Activated CD4-positive, alpha-beta memory T cell treated with anti-CD3 and anti-CD28 coated beads, Interleukin-2, amount 10 ng/mL, durations not matched to agents 7 days and 5 days (primary cell): ENCODE measurements at places on chromosomes 16 and 17. TPM values are rescaled to one million over a fixed set of nuclear protein-coding genes. Genes with fewer than 3 reads are reported as not detected.
A peak's percentile ranks its signal among the peaks of the same experiment; 100 is the strongest.

GRCh38 chr16:80200079-80200478, 340.7 kb upstream of the DYNLRB2 start:
- H3K36me3 ChIP-seq = no peaks in the 10 kb centered on the region
- DNase-seq = no peak
- peaks cover 6% of the 10 kb centered on the region for H3K27me3 ChIP-seq

DNA sequence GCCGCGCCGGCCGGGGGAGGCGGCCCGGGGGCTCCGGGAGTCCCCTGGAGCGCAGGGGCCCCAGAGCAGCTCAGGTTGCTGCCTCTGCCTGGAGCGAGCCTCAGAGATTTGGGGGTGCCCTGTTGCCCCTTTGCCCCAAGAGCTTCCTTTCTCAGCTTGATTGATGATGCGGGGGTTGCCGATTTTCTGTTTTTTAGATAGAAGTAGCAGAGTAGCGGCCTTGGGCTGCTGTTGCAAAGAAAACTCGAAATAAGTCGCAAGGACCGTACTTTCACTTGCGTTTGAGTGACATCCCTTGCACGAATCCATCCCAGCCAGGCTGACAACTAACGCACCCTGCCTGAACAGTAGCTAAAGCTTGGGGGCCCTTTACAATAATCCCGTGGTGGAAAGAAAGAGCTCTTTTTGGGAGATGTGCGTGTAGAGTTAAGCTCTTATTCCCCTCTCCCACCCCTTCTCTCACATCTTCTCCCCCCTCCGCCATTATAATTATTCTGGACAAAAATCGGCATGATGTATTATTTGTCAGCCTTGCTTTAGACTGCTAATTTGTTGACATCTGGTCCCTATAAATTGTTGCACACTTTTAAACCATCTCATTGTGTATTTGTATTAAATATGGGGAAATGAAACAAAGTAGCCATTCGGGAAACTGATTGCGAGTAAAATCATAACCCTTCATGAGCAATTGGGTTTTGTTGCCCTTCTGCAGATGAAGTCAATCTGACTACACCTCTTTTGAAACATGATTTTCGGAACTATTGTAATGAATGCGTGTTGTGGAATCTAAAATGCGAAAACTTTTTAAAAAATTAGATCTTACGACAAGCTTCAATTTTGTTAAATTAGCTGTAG, 873 bp downstream of the USP10 start:
- H3K27me3 ChIP-seq = peaks cover 3% of the 10 kb centered on the region
- H3K27ac ChIP-seq = peak overlapping the region; percentile 94
- H3K36me3 ChIP-seq = peaks cover 5% of the 10 kb centered on the region
- H3K4me1 ChIP-seq = peaks cover 45% of the 10 kb centered on the region
- peak; percentile 56 for DNase-seq
- peak overlapping the region; percentile 97 for H3K4me3 ChIP-seq

The TCAP gene
- total RNA-seq = 1.3 TPM

The VASN gene
- total RNA-seq = 0.08 TPM

DNA sequence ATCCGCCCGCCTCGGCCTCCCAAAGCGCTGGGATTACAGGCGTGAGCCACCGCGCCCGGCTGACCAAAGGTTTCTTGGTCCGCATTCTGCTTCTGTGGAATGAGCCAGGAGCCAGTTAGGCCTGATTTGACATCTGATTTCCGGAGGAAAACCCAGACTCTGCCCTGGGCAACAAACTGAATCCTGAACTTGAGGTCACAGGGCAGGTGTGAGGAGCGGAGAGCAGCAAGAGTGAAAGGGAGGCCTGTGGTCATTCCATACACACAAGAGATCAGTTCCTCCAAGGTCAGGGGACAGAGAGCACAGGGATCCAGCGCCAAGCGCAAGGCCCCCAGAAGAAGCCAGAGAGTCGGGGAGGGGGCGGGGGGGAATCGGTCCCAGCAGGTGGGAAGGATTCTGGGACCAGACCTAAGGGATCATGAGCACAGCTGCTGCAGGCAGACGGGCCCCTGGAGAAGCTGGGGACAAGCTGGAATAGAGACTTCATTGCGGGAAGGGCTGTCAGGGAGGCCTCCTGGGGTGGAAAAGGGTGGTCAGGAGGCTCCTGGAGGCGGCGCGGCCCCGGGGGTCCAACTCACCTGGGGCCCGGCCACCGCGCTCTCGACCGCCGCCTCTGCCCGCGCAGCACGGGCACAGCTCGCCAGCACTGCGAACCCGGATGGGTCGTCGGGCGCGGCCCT, 436 bp downstream of the SHPK start:
- H3K27me3 ChIP-seq = no peaks in the 10 kb centered on the region
- H3K27ac ChIP-seq = no peak overlapping the region
- H3K36me3 ChIP-seq = peaks cover 23% of the 10 kb centered on the region
- peak overlapping the region; percentile 96 for H3K4me3 ChIP-seq

GRCh38 chr17:73924909-73925186, 278.6 kb upstream of the RPL38 start:
- no peak overlapping the region for H3K4me3 ChIP-seq
- no peak overlapping the region for H3K27ac ChIP-seq
- no peak for DNase-seq
- H3K4me1 ChIP-seq = no peaks in the 10 kb centered on the region
- H3K36me3 ChIP-seq = no peaks in the 10 kb centered on the region

The NACA2 gene
- not detected for total RNA-seq

GRCh38 chr17:50882851-50883250, 16.7 kb upstream of the TOB1 start:
- peaks cover 4% of the 10 kb centered on the region for H3K27me3 ChIP-seq
- no peak overlapping the region for H3K4me3 ChIP-seq
- no peak overlapping the region for H3K27ac ChIP-seq

The RNF222 gene
- total RNA-seq = 0.18 TPM

The SPAG9 gene
- 53.0 TPM for total RNA-seq

GRCh38 chr16:51621610-51622009, 470.5 kb upstream of the SALL1 start:
- no peaks in the 10 kb centered on the region for H3K36me3 ChIP-seq
- H3K27ac ChIP-seq = no peak overlapping the region
- no peaks in the 10 kb centered on the region for H3K4me1 ChIP-seq
- DNase-seq = no peak
- H3K27me3 ChIP-seq = no peaks in the 10 kb centered on the region

- H3K4me1 ChIP-seq = peaks cover 78% of the 10 kb centered on the region
- peak overlapping the region; percentile 5 for H3K4me3 ChIP-seq
- peak overlapping the region; percentile 63 for H3K27ac ChIP-seq
- no peaks in the 10 kb centered on the region for H3K27me3 ChIP-seq
- peaks cover 80% of the 10 kb centered on the region for H3K36me3 ChIP-seq
- DNase-seq = no peak
Measured at GRCh38 chr16:48556913-48557351, 53.0 kb downstream of the N4BP1 start.

The CDRT15 gene
- not detected for total RNA-seq

GRCh38 chr16:1378804-1379303, 27.1 kb downstream of the GNPTG start:
- peaks cover 20% of the 10 kb centered on the region for H3K4me1 ChIP-seq
- peaks cover 8% of the 10 kb centered on the region for H3K36me3 ChIP-seq
- H3K4me3 ChIP-seq = peak overlapping the region; percentile 75
- no peaks in the 10 kb centered on the region for H3K27me3 ChIP-seq
- peak; percentile 69 for DNase-seq

- peaks cover 7% of the 10 kb centered on the region for H3K27me3 ChIP-seq
- DNase-seq = no peak
- no peaks in the 10 kb centered on the region for H3K36me3 ChIP-seq
- no peak overlapping the region for H3K27ac ChIP-seq
Measured at GRCh38 chr16:85309656-85310587, 197.7 kb upstream of the CIBAR2 start.

The METRNL gene
- 27.3 TPM for total RNA-seq

- H3K27me3 ChIP-seq = no peaks in the 10 kb centered on the region
- no peaks in the 10 kb centered on the region for H3K36me3 ChIP-seq
- no peaks in the 10 kb centered on the region for H3K4me1 ChIP-seq
- no peak overlapping the region for H3K4me3 ChIP-seq
Measured at GRCh38 chr17:9865586-9865985, 39.5 kb downstream of the RCVRN start.

GRCh38 chr16:67968400-67969253, at the start of gene SLC12A4:
TSS of gene SLC12A4 (minus strand) at chr16:67968637. CDS start at chr16:67968553, 84 bp downstream.
- H3K36me3 ChIP-seq = peaks cover 5% of the 10 kb centered on the region
- peak within 1 kb of the TSS; percentile 95 for H3K27ac ChIP-seq
- H3K27me3 ChIP-seq = no peaks in the 10 kb centered on the region

- no peak for DNase-seq
- H3K27me3 ChIP-seq = no peaks in the 10 kb centered on the region
- no peak overlapping the region for H3K27ac ChIP-seq
- peaks cover 14% of the 10 kb centered on the region for H3K36me3 ChIP-seq
- H3K4me1 ChIP-seq = peaks cover 21% of the 10 kb centered on the region
Measured at GRCh38 chr17:45437465-45438283, 5.0 kb upstream of the ARHGAP27 start.

The MYH2 gene
- not detected for total RNA-seq

GRCh38 chr17:77313831-77314230, 173.1 kb downstream of the SEC14L1 start:
- no peak overlapping the region for H3K4me3 ChIP-seq
- H3K36me3 ChIP-seq = no peaks in the 10 kb centered on the region
- H3K27ac ChIP-seq = no peak overlapping the region
- H3K27me3 ChIP-seq = no peaks in the 10 kb centered on the region
- no peak for DNase-seq
- H3K4me1 ChIP-seq = peaks cover 3% of the 10 kb centered on the region

The HIC1 gene
- 39.8 TPM for total RNA-seq

The INCA1 gene
- total RNA-seq = not detected

DNA sequence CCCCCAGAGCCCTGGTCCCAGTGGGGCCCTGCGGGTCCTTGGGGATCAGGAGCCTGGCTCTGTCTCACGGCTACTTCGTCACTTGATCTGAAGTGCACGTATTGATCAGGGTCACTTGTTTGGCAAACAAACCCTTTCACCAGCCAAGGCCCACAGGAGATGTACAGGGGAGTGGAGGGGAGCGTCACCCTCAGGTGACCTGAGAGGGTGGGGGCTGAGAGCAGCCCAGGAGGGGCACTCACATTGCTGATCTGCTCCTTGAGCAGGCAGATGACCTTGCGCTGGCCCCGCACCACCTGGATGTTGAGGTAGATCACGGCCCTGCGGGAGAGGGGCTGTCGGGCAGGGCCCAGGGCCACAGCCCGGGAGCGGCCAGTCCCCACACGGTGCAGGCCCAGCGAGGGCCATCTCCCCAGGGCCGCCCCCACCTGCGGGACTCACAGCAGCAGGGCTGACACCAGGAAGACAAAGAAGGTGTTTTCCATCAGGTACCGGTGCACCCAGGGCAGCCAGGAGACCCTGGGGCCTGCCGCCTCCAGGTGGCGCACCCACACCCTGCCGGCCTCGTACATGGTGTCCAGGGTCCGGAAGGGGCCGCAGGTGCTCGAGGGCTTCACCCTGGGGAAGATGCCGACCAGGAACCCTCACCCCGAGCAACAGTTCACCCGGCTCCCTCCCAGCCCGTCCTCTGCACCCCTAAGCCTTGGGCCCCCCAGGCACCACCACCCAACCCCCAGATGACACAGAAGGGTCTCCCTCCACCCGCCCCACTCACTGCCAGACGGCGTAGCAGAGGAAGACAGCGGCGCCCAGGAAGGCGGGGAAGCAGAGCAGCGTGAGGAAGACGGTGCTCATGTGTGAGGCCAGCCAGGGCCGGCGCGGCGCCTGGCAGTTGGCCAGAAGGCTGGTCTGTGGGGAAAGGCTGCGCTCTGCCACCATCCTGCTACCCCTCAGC, 11.3 kb downstream of the TMC6 start:
- H3K27ac ChIP-seq = no peak overlapping the region
- peaks cover 63% of the 10 kb centered on the region for H3K4me1 ChIP-seq
- DNase-seq = no peak
- peaks cover 63% of the 10 kb centered on the region for H3K36me3 ChIP-seq

DNA sequence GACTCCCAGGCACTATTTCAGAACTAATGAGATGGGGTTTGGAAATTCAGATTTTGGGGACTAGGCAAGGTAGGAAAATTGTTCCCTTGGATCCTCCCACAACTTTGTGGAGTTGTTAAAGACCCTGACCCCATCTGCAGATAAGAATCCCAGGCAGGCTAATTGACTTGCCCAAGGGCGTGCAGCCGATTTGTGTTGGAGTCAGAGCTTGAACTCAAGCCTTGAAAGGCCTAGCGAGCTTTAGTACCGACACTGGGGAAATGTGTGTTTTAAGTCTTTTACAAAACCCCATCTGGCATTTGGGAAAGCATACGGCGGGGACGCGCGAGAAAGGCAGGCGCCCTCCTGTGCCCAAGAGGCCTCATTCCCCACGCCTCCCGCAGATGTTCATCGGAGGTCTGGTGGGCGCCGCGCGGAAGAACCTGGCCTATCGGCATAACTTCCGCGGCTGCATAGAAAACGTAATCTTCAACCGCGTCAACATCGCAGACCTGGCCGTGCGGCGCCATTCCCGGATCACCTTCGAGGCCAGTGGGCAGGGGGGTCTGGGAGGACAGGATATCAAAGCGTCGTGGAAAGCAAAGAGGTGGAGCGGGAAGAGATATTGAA, 4.3 kb downstream of the CNTNAP1 start:
- H3K4me1 ChIP-seq = peaks cover 16% of the 10 kb centered on the region
- no peak overlapping the region for H3K4me3 ChIP-seq
- no peak overlapping the region for H3K27ac ChIP-seq
- peaks cover 38% of the 10 kb centered on the region for H3K27me3 ChIP-seq
- DNase-seq = no peak
- H3K36me3 ChIP-seq = no peaks in the 10 kb centered on the region

The KRT13 gene
- not detected for total RNA-seq

DNA sequence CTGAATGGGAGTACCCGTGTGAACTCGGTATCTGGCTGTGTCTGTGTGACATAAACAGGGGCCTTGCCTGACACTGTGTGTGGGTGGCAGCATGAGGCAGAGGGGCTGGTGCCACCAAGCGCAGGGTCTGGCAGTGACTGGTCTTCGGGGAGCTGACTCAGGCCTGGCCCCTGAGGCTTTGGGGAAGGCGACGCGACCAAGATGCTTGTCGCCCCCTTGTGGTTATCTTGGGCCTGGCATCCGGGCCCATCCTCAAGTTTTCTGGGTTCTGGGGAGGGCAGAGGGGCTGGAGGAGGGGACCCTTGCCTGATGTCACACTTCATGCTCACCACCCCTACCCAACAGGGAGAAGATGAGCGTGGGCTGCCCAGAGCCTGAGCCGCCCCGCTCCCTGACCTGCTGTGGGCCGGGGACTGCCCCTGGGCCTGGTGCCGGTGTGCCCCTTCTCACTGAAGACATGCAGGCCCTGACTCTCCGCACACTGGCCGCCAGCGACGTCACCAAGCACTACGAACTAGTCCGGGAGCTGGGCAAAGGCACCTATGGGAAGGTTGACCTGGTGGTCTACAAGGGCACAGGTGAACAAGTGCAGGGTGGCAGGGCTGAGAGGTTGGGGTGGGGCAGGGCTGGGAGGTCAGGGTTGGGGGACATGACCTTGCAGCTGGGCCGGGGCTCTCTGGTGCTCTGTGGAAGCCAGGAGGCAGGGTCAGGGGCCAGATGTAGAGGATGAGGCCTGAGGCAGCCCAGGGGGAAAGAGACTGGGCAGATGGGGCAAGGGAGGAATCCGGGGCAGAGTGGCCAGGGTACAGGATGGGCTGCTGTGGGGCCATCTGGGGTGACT, 24.9 kb downstream of the SBK1 start:
- H3K36me3 ChIP-seq = no peaks in the 10 kb centered on the region
- peak; percentile 73 for DNase-seq
- H3K27ac ChIP-seq = no peak overlapping the region
- no peak overlapping the region for H3K4me3 ChIP-seq
- H3K4me1 ChIP-seq = peaks cover 8% of the 10 kb centered on the region
- H3K27me3 ChIP-seq = no peaks in the 10 kb centered on the region

The CD300A gene
- 69.5 TPM for total RNA-seq

- H3K27me3 ChIP-seq = peaks cover 7% of the 10 kb centered on the region
- no peaks in the 10 kb centered on the region for H3K36me3 ChIP-seq
- H3K4me3 ChIP-seq = no peak overlapping the region
- H3K27ac ChIP-seq = no peak overlapping the region
- DNase-seq = no peak
Measured at GRCh38 chr16:22705799-22706198, 108.2 kb upstream of the HS3ST2 start.
